ENCODE measurements at places on chromosomes 1 and 21.

- DNase-seq = no peak
These were observed 57.9 kb upstream of the KANK4 start for GRCh38 chr1:62377043-62377562.

- DNase-seq = no peak
These were observed 320.7 kb downstream of the ADGRL2 start for GRCh38 chr1:82121421-82121820.

- no peak for DNase-seq
These were observed 98.9 kb upstream of the RGS18 start for GRCh38 chr1:192059407-192059806.

DNA sequence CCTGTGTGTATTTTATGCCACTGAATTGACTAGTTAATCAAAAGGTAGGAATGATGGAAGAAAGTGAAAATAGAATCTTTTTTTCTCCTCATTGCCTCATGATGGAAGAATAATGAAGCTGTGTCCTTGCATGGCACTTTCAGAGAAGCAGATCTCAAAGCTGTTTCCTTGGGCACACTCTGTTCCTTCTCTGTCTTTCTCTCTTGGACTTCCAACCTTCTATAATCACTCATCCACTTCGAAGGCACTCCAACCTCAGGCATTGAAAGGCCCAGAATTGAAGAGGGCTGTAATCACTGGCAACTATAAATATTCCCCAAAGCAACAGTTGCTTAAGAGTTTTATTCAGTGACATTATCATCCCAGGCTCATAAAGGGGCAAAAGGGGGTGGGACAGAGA is 31.1 kb upstream of the DNASE2B start:
- no peak for DNase-seq

DNA sequence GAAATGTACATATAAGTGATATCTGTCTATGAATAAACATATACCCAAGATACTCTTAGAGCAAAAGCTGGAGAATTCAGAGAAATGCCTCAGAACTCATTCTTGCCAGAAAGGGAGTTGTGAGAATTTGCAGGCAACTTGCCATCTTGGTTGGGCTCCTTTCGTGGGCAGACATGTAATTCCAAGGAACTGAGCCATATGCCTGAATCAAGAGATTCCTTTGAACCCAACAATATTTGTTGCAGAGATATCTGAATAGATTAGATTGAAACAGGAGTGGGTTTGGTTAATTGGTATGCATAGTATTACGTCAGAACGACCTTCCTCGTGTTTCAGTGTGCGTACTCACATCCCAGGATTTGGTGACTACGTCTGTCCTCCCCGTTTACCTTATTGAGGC is 67.0 kb downstream of the TGFB2 start:
- DNase-seq = no peak

DNA sequence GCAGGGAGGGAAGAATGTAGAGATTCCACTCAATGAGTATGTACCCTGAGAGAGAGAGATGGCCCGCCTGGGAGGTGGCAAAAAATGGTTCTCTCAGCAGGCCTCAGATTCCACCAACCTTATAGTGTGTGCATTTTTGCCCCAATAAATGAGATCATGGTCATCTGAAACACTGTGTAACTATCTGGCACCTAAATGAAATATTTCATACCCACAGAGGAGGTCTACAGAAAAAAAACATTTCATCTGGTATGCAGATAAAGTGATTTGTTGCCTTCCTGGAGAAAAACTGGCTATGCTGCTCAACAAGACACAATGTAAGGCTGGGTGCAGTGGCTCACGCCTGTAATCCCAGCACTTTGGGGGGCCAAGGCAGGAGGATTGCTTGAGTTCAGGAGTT is 4.9 kb downstream of the TMCO2 start:
- DNase-seq = no peak

- peak; percentile 74 for DNase-seq
These were observed 169.6 kb upstream of the LHX8 start for GRCh38 chr1:74964508-74965102.

DNA sequence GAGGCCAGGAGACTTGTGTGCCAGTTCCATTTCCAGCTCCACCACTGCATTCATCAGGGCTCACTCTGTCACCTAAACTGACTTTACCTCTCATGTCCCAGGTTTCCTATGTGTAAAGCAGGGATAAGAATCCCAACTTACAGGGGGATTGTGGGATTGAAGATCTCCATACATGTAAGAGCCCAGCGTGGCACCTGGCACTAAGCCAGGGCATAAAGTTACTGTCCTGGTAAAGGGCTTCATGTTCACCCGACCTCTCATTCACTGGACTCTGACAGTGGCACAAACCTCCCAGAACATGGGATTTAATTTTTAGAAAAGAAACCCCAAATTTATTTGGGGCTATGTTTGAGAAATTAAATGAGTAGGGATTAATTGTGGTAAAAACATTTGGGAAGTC is 8.9 kb upstream of the IGFN1 start:
- no peak for DNase-seq

GRCh38 chr1:107879346-107879745 is 85.6 kb downstream of the VAV3 start:
- DNase-seq = peak; percentile 67

DNA sequence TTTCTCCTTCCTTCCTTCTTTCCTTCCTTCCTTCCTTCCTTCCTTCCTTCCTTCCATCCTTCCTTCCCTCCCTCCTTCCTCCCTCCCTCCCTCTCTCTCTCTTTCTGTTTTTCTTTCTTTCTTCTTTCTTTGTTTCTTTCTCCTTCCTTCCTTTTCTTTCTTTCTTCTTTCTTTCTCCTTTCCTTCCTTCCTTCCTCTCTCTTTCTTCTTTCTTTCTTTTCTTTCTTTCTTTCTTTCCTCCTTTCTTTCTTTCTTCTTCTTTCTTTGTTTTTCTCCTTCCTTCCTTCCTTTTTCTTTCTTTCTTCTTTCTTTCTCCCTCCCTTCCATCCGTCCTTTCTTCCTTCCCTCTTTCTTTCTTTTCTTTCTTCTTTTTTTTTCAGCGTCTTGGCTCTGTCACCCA is 18.1 kb upstream of the IL19 start:
- DNase-seq = no peak

DNA sequence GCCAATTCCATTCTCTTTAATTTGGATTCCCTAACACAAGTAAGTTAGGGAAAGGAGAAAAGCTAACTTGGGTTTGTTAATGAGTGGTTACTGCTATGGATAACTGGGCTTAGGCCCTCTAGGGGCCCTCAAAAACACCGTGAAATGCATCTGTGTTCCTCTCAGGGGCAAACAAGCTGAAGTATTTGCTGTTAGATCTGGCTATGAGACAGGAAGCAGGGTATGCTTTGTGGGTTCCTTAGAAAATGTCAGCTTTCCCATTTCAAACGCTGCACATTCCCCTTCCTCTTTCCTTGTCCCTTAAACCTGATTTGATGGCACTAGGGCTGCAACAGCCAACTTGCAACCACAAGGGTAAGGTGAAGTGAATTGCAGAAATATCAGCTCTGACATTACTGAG is 5.7 kb upstream of the CAP1 start:
- peak; percentile 26 for DNase-seq

GRCh38 chr1:37999430-38000232 is 5.7 kb downstream of the FHL3 start:
- DNase-seq = peak; percentile 93

- no peak for DNase-seq
These were observed 38.2 kb downstream of the L1TD1 start for GRCh38 chr1:62232871-62233278.

GRCh38 chr1:204149107-204149506 is 2.7 kb downstream of the ETNK2 start:
- DNase-seq = no peak

- DNase-seq = no peak
These were observed 473.2 kb downstream of the DSCAM start for GRCh38 chr21:40373761-40374160.

- no peak for DNase-seq
These were observed 39.2 kb downstream of the ABCA4 start for GRCh38 chr1:94081566-94082344.

DNA sequence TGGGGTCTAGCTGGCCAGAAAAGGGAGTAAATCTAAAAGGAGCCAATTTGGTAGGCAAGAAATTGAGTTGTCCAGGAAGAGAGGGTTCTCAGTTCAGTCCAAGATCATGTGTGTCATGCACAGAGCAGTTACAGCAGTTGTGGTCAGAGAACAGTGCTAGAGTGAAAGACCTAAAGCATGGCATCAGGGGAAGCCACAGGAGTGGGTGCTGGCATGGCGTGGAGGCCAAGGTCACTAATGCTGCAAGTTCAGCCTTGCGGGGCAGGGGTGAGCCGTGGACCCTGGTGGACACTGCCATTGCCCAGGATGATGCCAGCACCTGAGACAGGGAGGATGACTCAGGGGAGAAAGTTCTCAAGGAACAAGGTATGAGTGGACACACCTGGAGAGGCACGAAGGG is 16.6 kb upstream of the TMEM125 start:
- no peak for DNase-seq

DNA sequence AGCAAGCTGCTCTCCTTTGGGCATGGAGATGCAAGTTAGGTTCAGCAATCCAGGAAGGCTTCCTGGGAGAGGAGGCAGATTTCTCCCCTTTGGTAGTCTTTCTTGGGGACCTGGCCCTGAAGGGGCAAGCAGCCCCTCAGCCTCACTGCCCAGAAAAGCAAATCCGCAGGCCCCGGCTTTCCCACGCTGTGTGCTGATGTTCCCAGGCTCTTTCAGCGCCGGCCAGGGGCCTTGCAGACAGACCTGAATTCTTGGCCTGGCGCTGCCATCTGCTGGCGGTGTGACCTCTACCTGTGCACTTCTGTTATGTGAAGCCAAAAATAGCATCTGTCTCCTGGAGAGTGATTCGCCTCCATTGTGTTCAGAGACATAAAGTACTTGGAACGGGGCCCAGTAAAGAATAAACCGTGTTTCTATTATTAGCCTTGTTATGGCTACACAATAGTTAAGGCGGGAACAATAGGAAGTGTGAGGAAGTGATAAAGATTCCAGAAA is 64.8 kb downstream of the ALPL start:
- DNase-seq = peak; percentile 60

GRCh38 chr1:171817511-171818265 is 23.6 kb upstream of the DNM3 start:
- peak; percentile 85 for DNase-seq

GRCh38 chr1:21188235-21188634 is 11.5 kb upstream of the EIF4G3 start:
- no peak for DNase-seq

DNA sequence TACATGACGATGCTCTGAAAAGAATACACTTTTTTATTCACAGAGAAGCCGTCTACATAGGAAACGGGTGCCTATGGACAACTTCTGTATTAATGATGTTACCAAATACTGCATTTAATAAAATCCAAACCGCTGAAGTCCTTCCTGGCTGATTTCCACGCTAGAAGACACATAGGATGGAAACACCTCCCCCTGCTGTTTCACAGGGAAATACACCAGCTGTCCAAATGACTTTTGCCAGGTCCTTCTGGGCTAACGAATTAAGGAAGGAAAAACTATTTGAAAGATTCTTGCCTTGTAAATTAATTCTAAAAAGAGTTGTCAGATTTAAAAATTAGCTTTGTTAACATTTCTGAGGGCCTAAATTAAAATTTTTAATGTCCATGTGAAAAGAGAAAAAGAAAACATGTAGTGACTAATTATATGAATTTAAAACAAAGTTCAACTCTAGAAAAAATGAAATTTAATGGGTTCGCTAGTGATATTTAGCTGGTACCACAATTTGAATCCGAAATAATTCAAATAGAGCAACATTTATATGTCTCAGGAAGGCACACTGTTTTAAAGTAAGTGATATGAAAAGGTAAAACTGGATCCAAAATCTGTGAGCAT is 146.0 kb downstream of the RERE start:
- peak; percentile 76 for DNase-seq

- no peak for DNase-seq
These were observed 129.1 kb upstream of the NRIP1 start for GRCh38 chr21:15193937-15194336.

GRCh38 chr1:51875291-51875772 is 3.2 kb downstream of the NRDC start:
- peak; percentile 67 for DNase-seq

DNA sequence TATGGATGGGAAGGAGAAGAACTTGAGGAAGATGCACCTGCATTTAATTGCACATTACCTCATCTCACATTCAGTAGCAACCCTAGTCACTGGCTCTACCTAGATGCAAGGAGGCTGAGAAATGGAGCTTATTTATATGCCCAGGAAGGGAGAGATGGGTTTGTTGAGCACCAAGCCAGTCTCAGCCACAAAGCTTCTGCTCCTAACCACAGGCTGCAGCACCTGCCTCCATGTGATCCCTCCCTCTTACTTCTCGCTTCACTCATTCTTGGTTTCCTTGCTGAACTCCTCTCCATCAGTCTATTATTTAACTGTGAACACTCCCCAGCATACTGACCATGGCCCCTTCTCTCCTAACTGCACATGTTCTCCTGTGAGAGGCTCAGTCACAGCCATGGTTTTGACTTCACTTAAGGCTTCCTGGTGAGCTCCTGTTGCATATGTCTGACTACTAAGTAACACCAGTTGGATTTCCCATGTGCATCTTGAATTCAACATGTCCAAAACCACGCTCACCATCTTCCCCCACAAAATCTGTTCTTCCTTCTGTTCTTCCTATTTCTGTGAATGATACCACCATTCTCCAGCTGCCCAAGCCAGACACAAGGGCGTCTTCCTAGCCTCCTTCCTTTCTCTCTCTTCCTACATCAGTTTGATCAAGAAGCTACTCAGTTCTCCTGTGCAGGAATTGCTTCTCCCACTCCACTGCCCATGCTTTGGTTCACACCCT is 139.8 kb downstream of the AK5 start:
- no peak for DNase-seq

GRCh38 chr1:77704736-77705135 is 22.3 kb upstream of the ZZZ3 start:
- DNase-seq = peak; percentile 58

GRCh38 chr1:177286396-177286795 is 115.6 kb downstream of the BRINP2 start:
- DNase-seq = no peak

GRCh38 chr1:9061252-9061960 is 8.0 kb downstream of the SLC2A5 start:
- DNase-seq = no peak

DNA sequence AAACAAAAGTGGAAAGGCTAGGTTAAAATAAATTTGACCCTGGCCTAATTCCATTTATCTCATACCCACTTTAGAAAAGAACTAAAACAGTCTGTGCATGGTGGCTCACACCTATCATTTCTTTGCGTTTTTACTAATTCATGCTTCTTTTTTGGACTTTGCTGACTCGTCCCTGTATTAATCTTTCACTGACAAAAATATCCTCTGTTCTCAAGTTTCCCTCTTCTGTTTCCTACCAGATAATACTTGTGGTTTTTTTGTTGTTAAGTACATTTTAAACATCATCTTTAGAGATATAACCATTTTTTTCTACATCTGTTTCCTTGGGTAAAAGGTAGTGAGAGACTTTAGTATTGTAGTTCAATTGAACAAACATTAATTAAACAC is 11.5 kb downstream of the CNST start:
- DNase-seq = peak; percentile 93

- DNase-seq = no peak
These were observed 48.9 kb downstream of the NFIA start for GRCh38 chr1:61131248-61131647.

DNA sequence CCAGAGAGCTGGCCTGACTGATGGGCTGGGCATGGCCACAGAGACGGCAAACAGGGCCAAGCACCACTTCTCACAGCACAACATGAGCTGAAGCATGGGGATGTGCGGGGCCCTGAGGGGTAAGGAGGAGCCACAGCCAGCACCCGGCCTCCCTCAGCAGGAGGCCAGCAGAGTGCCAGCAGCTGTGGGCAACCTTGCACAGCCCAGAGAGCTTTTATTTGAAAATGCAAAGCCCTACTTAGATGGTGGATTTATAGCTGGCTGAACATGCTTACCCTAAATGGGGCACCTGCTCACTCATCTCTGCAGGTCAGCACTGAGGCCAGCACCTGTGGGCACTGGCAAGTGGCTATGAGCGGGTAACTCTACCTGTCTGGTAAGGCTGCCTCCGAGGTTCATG is 44.1 kb downstream of the SLC66A1 start:
- DNase-seq = no peak
